ENCODE measurements at places on chromosomes 16 and 17.

DNA sequence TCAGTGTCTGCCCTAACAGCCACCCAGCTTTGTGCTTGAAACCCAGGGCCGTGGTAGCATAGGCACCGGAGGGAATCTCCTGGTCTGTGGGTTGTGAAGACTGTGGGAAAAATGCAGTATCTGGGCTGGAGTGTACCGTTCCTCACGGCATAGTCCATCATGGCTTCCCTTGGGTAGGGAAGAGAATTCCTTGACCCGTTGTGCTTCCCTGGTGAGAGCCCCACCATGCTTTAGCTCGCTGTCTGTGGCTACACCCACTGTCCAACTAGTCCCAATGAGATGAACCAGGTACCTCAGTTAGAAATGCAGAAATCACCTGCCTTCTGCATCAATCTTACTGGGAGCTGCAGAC is 67.3 kb downstream of the ATF7IP2 start:
- DNase-seq: no peak

DNA sequence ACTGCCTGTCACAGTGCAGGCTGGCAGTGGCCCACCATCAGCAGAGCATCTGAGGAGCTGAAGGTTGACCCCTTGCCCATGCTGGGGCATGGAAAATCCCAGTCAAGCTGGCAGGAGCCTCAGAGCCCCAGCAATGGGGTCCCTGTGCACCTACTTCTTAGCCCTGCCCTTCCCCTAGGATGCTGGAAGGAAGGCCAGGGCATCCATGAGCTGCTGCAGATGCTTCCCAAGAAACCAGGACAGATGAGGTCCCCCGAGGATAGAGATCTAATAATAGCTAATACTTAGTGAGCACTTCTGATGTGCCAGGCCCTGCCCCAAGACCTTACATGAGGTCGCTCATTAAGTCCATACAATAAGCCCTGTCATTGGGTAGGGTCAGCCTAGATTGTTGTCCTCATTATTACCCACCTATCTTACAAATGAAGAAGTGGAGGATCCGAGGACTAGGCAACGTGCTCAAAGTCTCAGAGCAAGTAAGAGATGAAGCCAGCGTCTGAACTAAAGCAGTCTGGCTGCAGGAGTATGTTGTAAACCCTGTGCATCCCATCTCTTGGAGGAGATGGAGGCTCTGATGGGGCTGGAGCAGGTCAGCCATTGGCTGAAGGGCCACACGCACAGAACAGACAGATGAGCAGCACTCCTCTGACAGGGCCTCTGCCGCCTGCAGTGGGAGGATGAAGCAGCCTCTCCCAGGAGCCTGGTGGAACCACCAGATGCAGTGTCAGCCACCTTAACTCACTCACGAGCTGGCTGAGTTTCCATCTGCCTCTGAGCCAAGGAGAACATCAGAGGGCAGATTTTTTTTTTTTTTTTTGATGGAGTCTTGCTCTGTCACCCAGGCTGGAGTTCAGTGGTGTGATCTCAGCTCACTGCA is 175.4 kb downstream of the WSCD1 start:
- no peak for DNase-seq

GRCh38 chr17:66980896-66981295 is 16.4 kb downstream of the CACNG4 start:
- DNase-seq: no peak

DNA sequence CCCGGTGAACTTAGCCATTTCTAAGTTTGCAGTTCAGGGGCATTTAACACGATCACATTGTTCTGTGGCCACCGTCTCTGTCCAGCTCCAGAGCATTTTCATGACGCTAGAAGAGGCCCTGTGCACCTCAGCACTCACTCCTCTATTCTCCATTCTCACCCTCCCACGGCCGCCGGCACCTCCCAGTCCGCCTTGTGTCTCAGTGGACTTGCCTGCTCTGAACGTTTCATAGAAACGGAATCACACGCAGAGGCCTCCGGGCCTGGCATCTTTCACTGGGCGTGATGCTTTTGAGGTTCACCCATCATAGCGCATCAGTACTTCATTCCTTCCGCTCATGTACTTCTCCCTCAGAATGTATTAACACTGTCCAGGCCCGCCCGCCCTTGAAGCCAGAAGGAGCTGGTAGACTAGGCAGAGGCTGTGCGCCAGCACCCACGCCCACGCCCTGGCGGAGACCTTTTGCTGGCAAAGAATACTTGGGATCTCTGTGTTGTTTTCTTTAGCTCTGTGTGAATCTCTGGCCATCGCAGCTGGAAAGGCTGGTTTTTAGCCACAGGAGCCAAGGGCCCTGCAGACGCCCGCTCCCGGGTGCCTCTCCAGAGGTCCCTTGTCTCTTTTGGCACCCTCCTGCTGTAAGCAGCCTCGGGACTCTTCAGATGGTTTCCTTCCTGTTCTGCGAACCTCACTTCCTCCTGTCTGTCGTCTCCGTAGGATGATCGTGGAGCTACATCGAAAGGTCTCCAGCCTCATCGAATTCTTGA is 23.4 kb upstream of the JPT2 start:
- no peak for DNase-seq

DNA sequence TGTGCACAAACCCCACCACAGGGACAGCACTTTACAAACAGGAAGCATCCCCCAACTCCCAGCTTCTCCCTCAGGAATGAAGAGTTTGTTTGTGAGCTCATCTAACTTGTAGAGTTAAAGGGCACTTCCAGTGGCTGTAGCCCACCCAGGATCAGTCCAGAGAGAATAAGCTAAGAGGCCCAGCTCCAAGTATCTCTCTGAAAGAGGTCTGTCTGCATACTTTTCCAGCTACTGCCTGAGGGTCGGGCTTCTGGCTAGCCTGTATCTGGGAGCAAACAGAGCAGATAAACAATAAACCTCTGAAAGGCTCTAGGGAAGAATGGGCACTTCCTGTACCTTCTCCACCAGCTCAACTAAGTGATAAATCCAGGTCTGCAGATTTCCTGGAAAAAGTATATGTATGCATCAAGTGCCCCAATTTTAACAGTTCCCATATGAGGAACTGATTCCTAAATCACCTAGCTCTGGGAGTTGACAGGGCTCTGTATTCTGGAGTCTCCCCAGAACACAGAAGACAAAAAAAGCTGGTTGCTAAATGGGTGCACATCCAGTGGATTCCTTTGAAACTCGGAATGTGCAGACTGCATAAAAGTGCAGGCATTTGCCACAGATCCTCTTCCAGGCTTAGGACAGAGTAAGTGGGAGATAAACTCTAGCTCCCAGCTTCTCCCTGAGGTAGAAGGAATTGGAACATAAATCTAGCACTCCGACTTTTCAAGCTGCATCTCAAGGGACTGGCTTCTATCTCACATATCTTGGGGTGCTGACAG is 37.1 kb upstream of the MYLK3 start:
- no peak for DNase-seq

GRCh38 chr17:32223703-32224102 is 41.9 kb upstream of the RHBDL3 start:
- no peak for DNase-seq
